ENCODE measurements at places on chromosomes 3 and 15.

GRCh38 chr15:93779341-93779740 lies 452.0 kb upstream of the MCTP2 start:
- no peak for DNase-seq

DNA sequence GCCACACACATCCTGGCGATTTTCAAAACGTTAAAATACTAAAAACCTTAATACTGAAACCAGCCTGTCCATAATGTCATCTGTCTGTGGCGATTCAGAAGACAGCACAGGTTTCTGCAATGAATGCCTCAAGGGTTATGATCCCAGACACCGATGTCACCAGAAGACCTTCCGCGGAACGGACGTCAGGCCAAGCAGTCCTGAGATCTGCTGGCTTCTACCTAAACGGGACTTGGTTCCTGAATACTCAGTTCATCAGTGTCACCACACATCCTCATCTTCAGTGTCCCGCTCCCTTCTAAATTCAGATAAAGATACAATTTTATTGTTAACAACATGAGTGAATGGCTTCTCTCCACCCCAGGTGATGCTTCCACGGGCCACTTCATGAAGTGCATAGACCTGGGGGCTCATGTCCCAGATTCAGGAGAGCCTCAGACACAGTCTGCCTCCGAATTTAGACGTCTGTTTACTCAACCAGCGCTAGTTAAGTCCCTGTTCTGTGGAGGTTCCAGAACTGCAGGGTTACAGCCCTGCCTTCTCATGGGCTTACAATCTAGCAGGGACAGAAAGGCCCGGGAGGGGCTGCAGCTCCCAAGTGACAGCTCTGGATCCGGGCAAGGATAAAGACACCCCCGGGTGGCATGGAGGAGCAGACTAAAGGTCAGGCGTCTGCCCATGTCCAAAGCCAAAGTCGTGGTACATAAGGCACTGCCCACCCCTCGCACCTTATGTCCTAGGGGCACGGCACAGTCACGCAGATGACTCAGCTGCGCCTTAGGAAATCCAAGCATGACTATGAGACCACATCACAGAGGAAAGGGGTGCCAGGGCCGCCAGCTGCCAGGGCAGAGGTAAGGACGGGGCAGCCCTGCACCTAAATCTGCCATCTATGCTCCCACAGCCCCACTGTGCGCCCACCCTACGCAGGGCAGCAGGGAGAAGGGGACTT lies 75.9 kb downstream of the VGLL4 start:
- DNase-seq, result no peak

DNA sequence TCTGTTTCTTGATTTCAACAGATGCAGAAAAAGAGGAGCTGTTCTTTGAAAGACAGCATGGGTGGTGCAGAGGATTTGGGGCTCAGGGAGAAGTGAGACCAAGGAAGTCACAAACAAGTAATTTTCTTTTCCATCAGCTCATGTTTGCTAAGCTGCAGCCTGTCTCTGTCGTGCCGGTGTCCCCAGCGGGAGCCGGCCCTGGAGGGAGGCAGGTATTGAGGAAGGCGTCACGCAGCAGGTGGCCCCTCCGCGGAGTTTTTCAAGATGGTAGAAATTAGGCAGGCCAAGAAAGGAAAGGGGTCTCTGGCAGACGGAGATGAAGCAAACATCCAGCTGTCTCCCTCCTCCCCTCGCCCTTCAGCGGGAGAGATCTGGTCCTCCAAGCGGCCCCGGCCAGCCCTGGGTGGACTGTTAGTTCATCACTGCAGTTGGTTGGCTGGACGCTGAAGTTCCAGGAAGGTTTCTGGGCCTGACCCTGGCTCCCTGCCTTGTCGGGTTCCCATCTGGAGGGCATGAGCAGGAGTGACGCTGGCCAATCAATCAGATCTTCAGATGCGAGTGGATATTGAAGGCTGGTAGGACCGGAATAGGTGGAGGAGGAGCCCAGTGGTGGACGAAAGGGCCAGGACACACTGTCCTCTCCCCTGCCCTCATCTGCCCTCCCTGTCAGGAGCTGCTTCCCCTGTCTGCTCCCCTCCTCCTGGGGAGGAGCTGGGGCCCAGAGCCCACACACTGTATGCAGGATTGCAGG lies 27.7 kb upstream of the MUC4 start:
- DNase-seq, result no peak

DNA sequence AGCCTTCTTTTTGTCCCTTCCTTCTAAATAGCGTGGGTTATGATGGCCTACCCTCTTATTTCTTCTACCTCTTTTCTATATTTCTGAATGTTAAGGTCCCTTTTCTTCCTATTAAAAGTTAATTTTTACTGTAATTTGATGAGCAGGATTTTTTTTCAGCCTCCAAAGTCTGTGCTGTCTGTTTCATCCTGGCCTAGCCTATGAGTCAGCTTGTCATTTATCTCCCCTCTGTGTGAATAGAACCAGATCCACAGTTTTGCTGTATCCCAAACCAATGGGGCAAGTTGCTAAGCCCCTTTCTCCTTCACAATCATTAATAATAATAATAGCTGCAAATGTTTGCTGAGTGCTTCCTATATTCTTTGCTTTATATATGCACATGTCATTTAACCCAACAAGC lies 18.1 kb upstream of the C3orf38 start:
- no peak for DNase-seq
